H9 (cell line): ENCODE measurements at places on chromosomes 2 and 18.

DNA sequence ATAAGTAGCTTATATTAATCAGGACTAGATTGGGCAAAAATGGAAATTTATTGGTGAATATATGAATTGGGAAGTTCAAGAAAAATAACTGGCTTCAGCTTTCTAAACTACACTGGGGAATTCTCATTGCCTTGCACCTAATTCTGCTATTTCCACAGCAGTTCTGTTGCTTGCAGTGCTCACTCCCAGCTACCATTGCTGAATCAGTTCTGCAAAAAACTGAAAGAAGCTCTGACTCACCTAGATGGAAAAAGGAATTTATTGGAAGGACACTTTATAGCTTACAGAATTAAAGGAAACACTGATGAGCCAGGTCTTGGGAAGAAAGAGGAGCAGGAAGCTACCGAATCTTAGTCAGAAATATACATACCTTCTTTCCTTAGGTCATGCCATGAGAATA is 60.3 kb upstream of the ACVR1 start:
- no peak for DNase-seq

GRCh38 chr2:64972426-64972825 is 16.8 kb upstream of the SLC1A4 start:
- no peak for DNase-seq

DNA sequence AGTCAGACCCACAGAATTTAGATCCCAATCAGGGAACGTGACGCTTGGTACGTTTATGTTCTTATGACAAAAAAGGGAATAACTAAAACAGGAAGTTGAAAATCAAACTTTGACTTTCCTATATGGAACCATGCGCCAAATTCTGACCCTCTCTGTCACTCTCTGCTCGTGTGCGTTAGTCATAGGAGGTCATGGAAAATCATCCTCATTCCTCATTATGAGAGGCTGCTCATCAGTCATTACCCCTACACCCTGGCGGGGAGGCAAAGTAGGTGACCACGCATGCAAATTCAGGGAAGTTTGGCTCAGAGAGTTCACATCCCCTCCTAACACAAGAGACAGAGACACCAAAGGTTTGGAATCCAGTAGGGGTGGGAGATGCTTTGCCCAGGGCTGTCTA is 15.5 kb downstream of the IL1F10 start:
- DNase-seq, result no peak

DNA sequence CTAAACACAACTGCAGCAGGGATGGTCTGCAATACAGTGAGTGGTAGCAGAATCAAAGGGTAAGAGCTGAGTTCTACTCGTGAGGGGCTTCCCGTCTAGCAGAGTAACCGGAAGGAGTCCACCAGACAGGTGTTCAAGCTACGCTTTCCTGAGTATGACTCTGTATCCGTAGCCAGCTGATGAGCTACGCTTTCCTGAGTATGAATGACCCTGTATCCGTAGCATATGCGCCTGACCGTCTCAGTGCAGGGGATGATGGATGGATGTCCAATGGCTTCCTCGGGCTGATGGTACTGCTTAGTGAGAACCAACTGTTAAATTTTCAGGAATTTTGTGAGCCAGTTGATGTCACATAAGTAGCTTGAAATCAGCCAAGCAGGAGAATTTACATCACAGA is 244.1 kb upstream of the MYT1L start:
- no peak for DNase-seq

GRCh38 chr2:79758042-79758441 is 245.2 kb downstream of the CTNNA2 start:
- no peak for DNase-seq
